Bronchial epithelial cell (primary cell): ENCODE measurements at places on chromosomes 4 and X.

DNA sequence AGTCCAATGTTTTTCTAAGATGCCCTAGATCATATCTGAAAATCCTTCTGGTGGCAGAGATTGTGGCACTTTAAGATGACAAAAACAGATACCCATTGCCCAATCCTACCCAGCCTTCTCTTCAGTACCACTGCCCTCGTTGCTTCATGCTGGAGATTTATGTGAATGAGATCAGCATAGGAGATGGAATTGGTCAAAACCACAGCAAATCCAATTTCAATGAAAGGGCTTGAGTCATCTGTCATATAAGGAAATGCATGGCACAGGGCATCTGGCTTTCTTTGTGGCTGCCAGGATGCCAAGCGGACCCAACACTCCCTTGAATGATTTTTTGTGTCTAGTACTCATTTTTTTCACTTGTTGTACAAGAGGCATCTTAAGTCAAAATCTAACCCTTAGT, 16.8 kb downstream of the AFF2 start:
- no peak for DNase-seq

DNA sequence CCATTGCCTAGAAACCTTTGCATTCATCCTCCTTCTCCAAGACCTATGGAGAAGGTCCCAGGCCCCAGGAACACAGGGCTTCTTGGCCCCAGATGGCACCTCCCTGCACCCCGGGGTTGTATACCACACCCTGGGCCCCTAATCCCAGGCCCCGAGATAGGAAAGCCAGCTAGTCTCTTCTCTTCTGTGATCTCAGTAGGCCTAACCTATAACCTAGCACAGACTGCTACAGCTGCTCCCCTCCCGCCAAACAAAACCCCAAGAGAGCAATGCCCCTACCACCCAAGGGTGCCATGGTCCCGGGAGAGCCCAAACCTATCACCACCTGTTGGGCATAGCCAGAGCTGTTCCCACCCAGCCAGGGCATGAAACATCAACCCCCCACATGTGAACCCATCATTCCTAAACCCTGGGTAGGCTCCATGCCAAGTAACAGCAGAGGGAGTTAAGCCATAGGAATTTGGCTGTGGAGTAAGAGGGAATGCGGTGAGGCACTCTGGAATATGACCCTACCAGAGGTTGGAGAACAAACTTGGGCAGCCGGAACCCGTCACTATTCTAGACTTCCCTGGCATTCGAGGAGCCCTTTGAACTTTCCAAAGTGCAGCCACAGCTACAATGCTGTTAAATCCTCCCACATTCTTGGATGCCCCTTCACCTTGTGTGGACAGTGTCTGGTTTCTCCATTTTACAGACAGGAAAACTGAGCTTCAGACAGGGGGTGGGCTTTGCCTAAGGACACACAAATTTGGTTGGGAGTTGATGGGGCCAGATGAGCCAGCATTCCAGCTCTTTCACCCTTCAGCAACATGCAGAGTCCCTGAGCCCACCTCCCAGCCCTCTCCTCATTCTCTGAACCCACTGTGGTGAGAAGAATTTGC, 10.9 kb upstream of the SASH3 start:
- no peak for DNase-seq

- DNase-seq: peak; percentile 22
Measured at GRCh38 chr4:112895811-112896608, 153.4 kb upstream of the ANK2 start.

DNA sequence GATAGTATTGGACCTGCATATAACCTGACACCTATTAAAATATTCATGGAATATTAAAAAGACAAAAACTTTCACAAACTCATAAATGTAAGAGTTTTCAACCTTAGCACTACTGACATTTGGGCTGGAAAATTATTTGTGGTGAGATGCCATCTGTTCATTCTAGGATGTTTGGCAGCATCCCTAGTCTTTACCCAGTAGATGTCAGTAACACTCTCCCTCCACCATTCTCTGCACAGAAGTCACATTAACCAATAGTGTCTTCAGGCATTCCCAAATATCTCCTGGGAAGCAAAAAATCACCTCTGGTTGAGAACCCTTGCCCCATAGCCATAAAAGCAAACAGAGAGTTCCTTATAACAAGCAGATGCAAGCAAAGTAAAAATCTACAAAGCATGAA, 41.4 kb upstream of the NDST4 start:
- DNase-seq: no peak

DNA sequence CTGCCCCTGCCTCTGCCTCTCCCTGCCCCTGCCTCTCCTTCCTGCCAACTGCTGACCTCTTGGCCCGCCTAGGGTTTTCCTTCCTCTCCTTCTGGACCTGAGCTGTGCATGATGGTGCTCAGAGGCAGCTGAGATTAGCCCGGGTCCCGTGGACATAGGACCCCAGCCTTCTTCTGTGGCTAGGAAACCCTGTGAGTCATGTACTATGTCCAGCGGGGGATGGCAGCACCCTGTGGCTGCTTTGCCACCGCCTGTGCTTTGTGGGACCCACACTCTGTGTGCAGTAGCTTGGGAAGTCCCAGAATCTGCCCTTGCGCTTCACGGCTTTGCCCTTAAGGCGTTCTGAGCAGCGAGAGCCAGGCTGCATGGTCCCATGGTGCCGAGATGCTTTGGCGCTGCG, 105.5 kb upstream of the PSAPL1 start:
- DNase-seq: no peak

GRCh38 chr4:5638316-5638715, 70.0 kb downstream of the EVC2 start:
- peak; percentile 70 for DNase-seq

- no peak for DNase-seq
Measured at GRCh38 chrX:140822861-140823260, 113.3 kb downstream of the LINC00632 start.

DNA sequence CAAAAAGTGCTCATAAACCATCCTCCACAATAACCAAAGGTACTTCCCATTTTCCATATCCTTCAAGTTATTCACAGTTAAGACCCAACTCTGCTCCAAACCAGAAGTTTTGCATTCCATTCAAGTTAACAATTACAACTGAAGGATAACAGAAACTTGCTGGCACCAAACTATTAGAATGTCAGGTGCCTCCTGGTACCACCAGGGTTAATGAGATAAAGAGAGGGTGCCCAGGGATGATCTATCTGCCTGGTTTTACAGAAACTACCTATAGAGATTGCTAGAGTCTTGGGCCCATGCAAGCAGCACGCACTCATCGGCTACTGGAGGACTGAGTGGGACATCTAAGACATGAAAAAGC, 114.6 kb downstream of the RBM47 start:
- peak; percentile 90 for DNase-seq

DNA sequence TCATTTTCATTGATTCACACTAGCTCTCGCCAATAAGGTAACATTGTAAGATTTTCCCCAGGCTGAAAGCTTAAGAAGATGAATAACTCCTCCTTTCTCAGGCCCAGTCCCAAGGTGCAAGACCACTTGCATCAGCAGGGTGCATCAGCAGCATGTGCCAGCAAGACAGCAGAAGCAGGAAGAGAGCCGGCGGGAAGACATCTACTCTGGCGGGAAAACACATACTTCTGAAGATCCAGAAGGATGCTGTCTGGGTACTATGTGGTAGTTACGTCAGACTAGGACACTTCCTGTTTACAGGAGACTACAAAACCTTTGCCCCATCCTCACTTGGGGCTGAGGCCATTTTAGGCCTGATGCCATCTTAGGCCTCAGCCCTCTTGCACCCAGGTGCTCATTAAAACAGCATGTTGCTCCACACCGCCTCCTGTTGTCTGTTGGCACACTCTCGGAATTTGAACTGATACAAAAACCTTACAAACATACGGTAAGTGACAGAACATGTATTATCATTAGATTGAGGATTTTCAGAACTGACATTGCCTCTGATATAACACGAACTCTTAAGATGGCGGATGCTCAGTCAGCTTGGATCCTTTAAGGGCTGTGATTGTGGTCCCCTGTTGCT, 886.5 kb upstream of the EPHA5 start:
- no peak for DNase-seq

GRCh38 chr4:17866810-17867209, 56.0 kb downstream of the NCAPG start:
- no peak for DNase-seq

DNA sequence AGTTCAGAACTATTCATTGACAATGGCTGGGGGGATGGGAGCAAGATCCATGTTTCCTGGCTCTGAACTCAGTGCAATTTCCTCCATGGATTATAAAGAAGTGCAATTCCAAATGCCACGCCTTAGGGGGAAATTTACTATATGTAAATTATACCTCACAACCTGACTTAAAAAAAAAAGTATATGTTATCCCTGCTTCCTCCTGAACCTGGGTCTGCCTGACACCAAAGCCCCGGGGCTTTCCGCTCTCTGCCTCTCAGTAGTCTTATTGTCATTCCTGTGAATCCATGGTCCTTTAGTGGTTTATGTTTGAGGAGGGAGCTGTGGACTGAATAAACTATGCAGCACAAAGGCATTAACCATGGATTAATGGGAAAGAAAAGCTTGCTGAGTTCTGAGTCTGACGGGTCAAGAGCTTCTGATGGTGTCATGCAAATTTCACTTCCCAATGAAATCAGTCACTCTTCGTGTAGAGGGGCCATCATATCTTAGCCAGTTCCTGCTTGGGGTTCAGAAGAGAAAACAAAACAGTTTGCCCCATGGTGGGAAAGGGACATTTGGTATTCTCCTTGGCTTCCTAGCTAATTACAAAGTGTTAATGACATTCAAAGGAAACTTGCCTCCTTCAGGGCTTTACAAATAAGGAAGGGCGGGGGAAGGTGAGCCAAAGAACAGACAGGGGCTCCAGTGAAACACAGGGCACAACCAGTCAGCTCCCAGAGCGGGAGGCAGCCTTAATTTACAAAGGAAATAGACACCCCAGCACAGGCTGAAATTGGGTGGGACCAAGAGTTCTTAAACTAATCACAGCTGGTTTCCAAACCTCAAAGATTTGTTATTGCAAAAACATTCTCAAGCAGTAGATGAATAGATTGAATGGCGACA, 14.3 kb downstream of the FAM9C start:
- DNase-seq: no peak

- no peak for DNase-seq
Measured at GRCh38 chrX:148504506-148504905, 4.1 kb downstream of the AFF2 start.

DNA sequence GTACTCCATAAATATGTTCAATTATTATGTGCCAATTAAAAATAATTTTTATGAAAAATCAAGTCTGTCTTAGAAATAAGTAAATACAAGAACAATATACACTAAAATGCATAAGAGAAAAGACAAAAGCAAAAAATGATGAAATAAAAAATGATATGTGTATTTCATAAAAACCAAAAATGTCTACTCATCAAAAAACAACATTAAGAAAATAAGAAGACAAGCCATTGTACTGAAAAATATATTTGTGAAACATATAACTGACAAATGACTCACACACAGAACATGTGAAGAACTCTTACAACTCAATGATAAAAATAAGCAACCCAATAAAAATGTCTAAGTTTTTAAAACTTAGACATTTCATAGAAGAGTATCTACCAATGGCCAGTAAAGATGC, 34.1 kb upstream of the ENOX2 start:
- DNase-seq: no peak
